ENCODE measurements at places on chromosomes 5 and 9.

- DNase-seq, result no peak
Observed at GRCh38 chr5:88659529-88660263, 223.3 kb downstream of the MEF2C start.

DNA sequence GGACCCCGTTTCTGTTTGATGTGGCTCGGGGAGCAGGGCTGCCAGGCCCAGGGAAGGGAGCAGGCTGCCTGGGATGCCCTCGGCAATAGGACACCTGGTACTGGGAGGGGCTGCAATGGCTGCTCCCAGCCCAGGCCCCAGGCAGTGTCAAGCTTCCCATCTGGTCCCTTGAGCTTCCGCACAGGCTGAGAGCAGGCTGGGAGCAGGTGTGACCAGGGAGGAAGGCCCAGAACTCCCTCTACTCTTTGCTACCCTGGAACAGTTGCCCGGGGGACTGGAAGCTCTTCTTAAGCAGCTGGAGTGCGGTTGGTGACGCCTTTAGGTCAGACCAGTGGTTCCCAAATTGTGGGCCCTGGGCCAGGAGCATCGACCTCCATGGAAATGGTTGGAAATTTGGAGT lies 186.9 kb downstream of the GADD45G start:
- no peak for DNase-seq

GRCh38 chr9:86925686-86926085 lies 21.6 kb downstream of the GAS1 start:
- DNase-seq, result peak; percentile 98

DNA sequence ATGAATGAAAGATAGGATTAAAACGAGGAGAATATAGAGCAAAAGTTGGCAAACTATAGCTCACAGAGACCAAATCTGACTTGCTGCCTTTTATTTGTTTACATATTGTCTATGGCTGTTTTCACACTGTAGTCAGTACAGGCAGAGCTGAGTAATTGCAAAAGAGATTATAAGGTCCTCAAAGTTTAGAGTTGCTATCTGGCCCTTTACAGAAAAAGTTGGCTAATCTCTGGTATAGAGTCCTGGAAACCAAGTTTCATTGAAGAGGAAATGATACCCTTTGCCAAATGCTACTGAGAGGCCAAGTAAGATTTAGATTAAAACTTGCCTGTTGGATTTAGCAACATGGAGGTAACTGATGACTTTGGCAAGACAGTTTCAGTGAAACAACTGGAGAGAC lies 36.0 kb downstream of the LYRM7 start:
- DNase-seq, result no peak

GRCh38 chr9:123637606-123637944 lies 281.6 kb downstream of the CRB2 start:
- DNase-seq, result peak; percentile 29

DNA sequence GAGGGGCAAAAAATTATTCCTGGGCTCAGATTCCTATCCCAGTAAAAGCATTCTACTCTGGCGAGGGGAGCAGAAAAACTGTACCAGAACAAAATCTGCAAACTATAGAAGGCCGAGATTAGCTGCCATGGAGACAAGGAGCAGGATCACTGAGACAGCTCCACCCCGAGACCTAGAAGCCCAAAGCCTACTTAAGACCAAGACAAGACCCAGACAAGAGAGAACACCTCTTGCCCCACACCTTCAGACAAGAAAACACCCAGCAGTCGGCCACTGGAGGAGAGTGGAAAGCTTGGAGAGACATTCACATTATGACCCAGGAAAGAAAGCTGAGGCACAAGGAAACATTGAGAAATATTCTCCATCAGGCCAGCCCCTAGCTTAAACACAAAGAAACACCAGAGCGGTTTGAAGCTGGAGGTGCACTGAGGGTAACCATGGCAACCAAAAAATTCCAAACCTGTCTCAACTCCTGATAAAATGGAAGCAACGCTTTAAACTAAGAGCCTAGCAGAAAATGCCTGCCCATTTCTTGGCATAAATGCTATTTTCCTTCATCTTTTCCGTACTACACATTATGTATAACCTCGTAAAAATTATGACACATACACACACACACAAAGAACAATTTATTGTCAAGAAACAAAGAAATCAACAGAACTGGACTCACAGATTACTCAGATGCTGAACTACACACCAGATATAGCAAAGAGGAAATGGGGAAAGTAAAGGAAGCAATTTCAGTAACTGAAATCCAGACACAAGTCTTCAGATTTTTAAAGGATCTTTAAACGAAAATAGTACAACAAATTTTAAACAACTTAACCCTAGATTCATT lies 53.8 kb upstream of the FTMT start:
- DNase-seq, result no peak

DNA sequence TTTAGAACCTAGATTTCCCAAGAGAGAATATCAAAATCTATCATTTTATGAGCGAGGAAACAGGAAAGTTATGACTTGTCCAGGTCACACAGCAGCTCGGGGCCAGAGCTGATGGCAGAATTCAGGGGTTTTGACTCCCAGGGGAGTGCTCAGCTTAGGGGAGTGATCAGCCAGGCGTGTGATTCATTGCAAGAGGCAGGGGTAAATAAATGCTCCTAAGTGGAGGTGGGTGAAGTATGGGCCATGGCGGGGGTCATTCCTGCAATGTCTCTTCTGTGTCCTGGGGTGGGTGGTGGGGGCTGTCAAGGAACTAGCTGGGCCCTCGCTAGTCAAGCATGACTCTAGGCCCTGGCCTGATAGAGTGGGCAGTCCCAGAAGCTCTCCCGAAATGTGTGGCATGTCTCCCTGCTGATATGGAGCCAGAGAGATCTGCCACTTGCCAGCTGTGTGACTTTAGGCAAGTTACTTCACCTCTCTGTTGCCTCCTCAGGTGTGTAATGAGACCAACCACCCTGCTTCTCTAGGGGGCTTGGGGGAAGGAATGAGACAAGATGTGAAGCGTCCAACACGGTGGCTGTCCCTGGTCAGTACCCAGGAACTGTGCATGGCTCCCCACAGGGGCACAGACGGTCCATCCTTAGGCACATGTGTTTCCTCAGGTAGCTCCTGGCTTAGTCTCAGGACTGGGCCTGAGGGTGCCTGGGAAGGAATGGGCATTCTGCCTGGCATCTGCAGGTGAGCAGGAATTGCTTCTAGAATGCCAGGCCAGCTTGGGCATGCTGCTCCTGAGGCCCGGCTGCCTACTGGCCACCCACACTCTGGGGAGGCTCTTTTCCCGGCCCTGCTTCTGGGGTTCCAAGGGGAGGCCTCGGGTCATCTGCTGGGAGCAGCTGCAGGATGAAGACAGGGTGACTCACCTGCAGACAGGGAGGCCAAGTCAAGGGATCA lies 36.5 kb upstream of the SH3PXD2B start:
- DNase-seq, result no peak

- no peak for DNase-seq
Observed at GRCh38 chr5:113062869-113063508, 86.4 kb downstream of the DCP2 start.

- peak; percentile 1 for DNase-seq
Observed at GRCh38 chr5:11251247-11251646, 490.2 kb upstream of the DAP start.

GRCh38 chr9:114416290-114416689 lies 28.5 kb upstream of the AKNA start:
- no peak for DNase-seq

- DNase-seq, result no peak
Observed at GRCh38 chr5:82111191-82111590, 139.4 kb downstream of the ATG10 start.

GRCh38 chr9:131776473-131776872 lies 36.6 kb upstream of the RAPGEF1 start:
- peak; percentile 15 for DNase-seq

- no peak for DNase-seq
Observed at GRCh38 chr9:88529496-88529895, 5.5 kb upstream of the NXNL2 start.

DNA sequence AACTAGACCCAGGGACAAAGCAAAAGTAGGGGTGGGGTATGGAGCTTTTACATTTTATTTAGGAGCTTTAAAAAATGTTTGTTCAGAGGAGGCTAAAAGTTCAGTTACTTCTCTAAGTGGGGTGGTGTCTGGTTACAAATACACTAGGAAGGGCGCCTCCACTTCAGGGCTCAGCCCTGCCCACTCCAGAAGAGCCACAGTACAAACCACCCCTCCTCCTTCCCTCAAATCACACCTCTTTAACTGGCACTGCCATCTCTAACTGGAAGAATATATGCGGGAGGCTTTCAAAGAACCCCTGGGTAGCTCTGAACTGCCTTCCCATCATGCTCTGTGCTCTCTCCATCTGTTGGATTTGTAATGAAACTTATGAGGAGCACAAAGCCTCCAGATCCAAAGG lies 98.8 kb upstream of the NFIB start:
- no peak for DNase-seq

DNA sequence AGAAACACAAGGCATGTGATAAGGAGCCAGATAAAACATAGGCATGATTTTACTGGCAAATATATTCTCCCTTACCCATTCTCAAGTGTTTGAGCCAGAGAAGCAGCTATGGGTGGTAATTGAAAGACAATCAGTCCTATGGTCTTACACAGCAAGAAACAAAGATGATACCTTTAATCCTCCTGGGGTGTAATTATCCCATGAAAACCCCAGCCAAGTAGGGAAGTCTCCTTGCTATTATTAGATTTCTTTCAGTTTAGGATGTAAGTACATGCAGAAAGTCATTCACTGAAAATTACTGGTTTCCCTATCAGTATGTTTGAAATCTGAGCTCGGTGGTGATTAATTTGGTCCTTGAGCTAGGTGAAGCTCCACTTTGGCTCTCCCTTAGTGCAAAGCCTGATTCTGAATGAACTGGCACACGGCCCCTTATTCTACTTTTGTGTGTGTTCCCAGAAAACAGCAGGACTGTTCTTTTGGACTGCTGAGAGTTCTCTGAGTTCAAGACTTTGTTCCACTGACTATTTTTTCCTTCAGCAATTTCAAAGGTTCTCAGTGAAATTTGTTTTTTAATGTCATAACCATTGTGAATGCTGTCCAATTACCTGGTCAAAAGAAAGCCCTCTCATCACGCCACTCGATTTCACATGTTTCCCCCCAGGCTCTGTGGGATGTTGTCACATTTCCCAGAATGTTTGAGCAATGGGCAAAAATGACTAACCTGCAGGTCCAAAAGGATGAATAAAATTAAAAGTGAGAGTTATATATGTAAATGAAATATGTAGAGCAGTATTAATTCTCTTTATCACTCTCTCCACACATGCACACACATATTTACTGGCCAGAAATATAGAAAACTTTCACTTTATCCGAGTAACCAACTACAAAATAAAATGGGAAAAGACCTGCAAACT lies 343.0 kb downstream of the RAB3C start:
- no peak for DNase-seq

- DNase-seq, result peak; percentile 63
Observed at GRCh38 chr5:141420855-141421488, at the start of gene PCDHGA11. TSS of gene PCDHGA11 (plus strand) at chr5:141421051. CDS start at chr5:141421228, 177 bp downstream.

DNA sequence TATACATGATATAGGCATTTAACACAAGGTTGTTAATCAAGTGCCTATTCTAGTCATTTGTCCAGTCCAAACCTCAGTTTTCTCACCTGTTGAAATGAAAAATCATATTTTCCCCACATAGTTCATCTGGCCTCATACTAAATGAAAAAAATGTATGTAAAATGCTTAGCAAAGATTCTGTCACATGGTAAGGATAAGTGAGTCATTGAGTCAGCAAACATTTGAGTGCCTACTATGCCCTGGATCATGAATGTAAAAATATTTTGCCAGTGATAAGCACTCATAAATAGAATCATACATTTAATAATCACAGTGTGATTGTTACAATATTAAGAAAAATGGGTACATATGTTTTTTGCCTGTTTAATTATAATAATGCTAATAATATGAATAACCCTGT lies 181.2 kb upstream of the PAPPA start:
- no peak for DNase-seq

DNA sequence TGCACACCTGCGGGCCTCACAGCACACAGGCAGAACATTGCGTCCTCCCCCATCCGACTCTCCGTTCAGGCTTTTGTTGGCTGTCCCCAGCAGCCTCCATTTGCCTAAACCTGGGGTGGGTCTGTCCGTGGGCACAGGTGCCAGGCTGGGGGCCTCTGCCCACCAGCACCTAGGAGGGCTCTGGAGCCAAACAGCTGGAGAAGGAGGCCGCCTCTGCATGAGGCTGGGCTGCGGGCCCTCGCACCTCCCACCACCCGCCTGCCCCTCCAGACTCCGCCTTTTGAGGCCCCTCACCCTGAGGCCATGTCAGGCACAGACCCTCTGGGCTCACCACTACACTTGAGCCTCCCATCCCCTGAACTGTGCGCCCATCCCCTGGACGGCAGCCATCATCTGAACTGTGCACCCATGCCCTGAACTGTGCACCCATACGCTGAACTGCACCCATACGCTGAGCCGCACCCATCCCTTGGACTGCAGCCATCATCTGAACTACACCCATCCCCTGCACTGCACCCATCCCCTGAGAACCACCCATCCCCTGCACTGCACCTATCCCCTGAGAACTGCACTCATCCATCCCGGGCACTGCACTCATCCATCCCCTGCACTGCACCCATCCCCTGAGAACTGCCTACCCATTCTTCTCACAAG lies 98.0 kb upstream of the OTULINL start:
- no peak for DNase-seq

- no peak for DNase-seq
Observed at GRCh38 chr9:129480745-129481144, 140.2 kb downstream of the C9orf50 start.
